ENCODE measurements at places on chromosomes 11 and 22.

DNA sequence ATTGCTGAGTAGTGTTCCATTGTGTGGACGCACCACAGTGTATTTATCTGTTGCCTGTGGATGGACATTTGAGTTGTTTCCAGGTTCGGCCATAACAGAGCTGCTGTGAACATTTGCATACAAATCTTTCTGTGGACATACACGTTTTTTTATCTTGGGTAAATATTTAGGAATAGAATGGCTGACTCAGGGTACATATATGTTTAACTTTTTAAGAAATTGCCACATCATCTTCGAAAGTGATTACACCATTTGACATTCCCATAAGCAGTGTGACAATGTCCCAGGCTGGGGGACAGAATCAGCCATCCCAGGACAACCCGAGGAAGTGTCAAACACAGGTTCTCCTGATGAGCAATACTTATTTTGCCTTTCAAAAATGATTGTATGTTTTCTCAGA lies 87.9 kb downstream of the OSBP2 start:
- peaks cover 7% of the 10 kb centered on the region for H3K4me1 ChIP-seq
- no peaks in the 10 kb centered on the region for H3K27me3 ChIP-seq
- no peaks in the 10 kb centered on the region for H3K36me3 ChIP-seq
- DNase-seq: no peak
- no peak overlapping the region for H3K27ac ChIP-seq

- peaks cover 21% of the 10 kb centered on the region for H3K27me3 ChIP-seq
- no peak overlapping the region for H3K27ac ChIP-seq
- H3K4me3 ChIP-seq: no peak overlapping the region
- no peaks in the 10 kb centered on the region for H3K4me1 ChIP-seq
These were observed 56.8 kb downstream of the SLC1A2 start for GRCh38 chr11:35362521-35362980.

DNA sequence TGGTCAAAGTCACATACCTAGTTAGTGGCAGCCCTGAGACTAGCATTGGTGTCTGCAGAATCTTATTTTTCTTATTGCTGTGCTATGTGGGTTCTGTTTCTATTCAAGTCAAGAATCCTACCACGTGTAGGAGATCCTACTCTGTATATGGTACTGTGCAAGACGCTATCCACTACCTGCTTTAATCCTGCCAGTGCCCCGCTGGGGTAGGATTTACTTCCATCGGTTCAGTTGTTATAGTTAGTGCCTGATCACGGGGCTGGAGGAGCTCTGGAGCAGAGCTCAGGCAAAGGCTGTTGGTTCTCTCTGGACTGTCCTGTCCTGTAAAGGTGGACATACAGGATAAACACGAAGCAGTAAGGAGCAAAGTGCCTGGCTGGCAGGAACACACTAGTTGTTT lies 167.9 kb downstream of the NTM start:
- H3K4me1 ChIP-seq: no peaks in the 10 kb centered on the region
- DNase-seq: no peak
- no peaks in the 10 kb centered on the region for H3K36me3 ChIP-seq
- H3K4me3 ChIP-seq: no peak overlapping the region

DNA sequence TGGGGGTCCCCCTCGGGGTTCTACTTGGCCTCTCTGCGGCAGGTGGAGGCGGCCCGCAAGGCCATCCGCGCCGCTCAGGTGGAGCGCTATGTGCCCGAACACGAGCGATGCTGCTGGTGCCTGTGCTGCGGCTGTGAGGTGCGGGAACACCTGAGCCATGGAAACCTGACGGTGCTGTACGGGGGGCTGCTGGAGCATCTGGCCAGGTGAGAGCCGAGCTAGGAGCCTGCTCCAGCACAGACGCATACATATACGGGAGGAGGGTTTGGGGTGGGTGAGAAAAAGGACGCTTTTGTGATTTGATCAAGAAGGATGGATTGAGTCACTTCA lies 415 bp downstream of the CENATAC start:
- H3K27me3 ChIP-seq: no peaks in the 10 kb centered on the region
- peak overlapping the region; percentile 97 for H3K27ac ChIP-seq
- H3K4me1 ChIP-seq: peaks cover 21% of the 10 kb centered on the region
- peak overlapping the region; percentile 99 for H3K4me3 ChIP-seq
- H3K36me3 ChIP-seq: peaks cover 55% of the 10 kb centered on the region

- DNase-seq: no peak
- no peak overlapping the region for H3K27ac ChIP-seq
- H3K27me3 ChIP-seq: no peaks in the 10 kb centered on the region
These were observed 228.8 kb downstream of the GRIK4 start for GRCh38 chr11:120740380-120740779.

DNA sequence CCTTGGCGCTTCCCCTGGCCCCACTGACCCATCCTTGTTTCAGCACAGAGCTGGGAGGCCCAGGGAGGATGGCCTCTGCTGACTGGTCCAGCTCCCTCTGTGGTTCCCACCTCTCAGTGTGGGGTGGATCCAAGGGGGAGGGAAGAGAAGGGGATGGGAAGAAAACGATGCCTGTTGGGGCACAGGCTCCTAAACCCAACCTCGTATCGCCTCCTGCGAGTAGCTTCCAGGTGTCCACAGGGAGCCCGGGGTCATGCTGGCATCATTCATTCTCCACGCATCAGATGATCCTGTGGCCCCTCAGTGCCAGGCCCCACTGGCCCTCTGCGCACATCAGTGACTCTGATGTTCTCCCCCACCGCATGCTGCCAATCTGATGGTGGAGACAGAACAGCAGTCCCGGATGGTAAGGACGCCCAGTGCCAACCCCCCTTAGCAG lies 5.1 kb downstream of the MYEOV start:
- no peaks in the 10 kb centered on the region for H3K36me3 ChIP-seq
- H3K4me3 ChIP-seq: no peak overlapping the region
- H3K27ac ChIP-seq: no peak overlapping the region
- H3K4me1 ChIP-seq: peaks cover 45% of the 10 kb centered on the region

- peaks cover 66% of the 10 kb centered on the region for H3K27me3 ChIP-seq
- peaks cover 7% of the 10 kb centered on the region for H3K4me1 ChIP-seq
- no peak within 1 kb of the TSS for H3K27ac ChIP-seq
- H3K4me3 ChIP-seq: peak within 1 kb of the TSS; percentile 31
- DNase-seq: no peak
These were observed at the start of gene KCNJ5 for GRCh38 chr11:128890543-128891368. Gene KCNJ5, plus strand, starts transcription at chr11:128891356. Its CDS starts 19,918 bp downstream, at chr11:128911274.
